ENCODE measurements at places on chromosomes 3 and 15. TPM values are rescaled to one million over a fixed set of nuclear protein-coding genes. Genes with fewer than 3 reads are reported as not detected.

- DNase-seq: no peak
Measured at GRCh38 chr3:106049821-106050220, 181.0 kb upstream of the CBLB start.

- DNase-seq: no peak
Measured at GRCh38 chr3:109072194-109072593, 45.7 kb downstream of the MORC1 start.

GRCh38 chr15:98694161-98694560 is 45.8 kb downstream of the IGF1R start:
- DNase-seq: no peak

GRCh38 chr3:56819016-56819809 is 17.5 kb upstream of the ARHGEF3 start:
- DNase-seq: no peak

DNA sequence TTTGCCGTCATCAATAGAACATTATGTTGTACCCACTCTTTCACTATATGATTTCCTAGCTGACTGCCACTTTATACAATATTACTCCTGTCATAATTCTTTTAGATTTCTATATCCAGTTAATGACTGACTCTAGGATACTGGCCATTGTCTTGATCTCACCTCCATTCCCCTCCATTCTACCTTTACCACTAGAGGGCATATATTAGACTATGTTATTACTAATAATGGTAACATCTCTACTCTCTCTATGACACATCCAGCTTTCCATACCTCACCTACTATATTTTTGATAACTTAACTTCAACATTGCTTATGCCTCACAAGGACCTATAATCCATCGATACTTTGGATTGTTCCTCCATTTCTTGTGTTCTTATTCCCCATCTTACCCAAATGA is 31.4 kb upstream of the POU1F1 start:
- DNase-seq: no peak

DNA sequence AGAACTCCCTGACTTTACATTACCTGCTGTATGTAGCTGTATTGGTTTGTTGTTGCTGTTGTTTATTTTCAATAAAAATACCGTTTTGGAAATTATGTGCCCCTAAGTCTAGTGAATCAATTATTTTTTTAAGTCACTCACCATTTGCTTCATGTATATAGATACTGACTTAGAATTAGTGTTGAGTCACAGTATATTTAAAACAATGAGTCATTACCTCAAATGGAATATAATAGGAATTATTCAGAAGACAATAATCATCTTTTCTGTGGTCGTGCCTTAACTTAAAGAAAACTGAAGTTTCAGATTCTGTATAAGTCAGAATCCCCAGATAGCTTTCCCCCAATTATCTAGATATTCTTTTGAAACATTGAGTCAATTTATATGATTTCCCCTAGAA is 21.0 kb upstream of the ALDH1A2 start:
- no peak for DNase-seq

Gene GUCA1C
- total RNA-seq: not detected

GRCh38 chr3:168024537-168024941 is 71.2 kb downstream of the GOLIM4 start:
- DNase-seq: no peak

GRCh38 chr3:18883571-18883970 is 264.7 kb upstream of the KCNH8 start:
- no peak for DNase-seq

Gene MINAR1
- 0.05 TPM for total RNA-seq

GRCh38 chr3:54983266-54984099 is 55.6 kb upstream of the LRTM1 start:
- no peak for DNase-seq

Gene GP5
- total RNA-seq: 0.10 TPM

DNA sequence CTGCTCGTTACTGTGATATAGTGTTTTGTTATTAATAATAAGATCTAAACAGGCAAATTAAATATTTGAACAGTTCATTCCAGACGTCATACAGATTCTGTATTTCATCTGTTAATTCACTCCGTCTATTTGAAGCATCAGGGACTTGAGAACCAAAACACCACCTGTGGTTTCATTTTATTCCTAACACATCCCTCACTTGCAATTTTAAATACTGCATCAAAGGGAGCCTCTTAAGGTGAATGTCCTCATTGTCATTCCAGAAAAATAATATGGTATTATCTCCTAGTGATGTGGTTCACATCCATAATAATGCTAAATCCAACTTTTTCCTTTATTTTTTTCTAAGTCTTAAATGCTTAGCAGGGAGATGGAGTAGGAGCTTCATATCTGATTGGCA is 1390.9 kb upstream of the CADM2 start:
- no peak for DNase-seq

GRCh38 chr15:27241943-27242342 is 271.0 kb downstream of the GABRG3 start:
- no peak for DNase-seq

Gene CDHR4
- total RNA-seq: not detected

- DNase-seq: no peak
Measured at GRCh38 chr3:120113128-120114116, 19.2 kb upstream of the GSK3B start.

All from left lobe of liver (tissue), 2 donors.